ENCODE measurements at places on chromosomes 6 and 20.

DNA sequence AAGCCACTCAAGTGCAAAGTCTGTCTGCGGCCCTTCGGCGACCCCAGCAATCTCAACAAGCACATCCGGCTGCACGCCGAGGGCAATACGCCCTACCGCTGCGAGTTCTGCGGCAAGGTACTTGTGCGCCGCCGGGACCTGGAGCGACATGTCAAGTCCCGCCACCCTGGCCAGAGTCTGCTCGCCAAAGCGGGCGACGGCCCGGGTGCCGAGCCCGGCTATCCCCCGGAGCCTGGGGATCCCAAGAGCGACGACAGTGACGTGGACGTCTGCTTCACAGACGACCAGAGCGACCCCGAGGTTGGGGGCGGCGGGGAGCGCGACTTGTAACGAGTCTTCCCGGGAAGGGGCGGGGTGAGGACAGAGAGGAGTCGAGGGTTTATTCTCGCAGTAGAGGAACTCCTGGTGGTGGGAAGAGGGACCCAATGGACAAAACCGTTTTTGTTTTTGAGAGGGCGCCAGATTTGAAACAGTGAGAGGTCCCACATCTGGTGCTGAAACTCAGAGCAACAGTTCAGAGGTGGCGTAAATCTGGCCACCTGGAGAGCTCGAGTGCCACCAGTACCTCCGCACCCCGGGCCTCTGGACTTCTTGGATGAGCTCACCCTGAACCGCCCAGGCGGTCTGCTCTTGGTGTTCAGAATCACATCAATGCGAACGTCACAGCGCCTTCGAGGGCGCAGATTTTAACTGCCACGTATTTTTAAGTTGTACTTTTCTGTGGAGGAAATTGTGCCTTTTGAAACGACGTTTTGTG, 8.0 kb downstream of the PRDM13 start:
- DNase-seq = no peak

DNA sequence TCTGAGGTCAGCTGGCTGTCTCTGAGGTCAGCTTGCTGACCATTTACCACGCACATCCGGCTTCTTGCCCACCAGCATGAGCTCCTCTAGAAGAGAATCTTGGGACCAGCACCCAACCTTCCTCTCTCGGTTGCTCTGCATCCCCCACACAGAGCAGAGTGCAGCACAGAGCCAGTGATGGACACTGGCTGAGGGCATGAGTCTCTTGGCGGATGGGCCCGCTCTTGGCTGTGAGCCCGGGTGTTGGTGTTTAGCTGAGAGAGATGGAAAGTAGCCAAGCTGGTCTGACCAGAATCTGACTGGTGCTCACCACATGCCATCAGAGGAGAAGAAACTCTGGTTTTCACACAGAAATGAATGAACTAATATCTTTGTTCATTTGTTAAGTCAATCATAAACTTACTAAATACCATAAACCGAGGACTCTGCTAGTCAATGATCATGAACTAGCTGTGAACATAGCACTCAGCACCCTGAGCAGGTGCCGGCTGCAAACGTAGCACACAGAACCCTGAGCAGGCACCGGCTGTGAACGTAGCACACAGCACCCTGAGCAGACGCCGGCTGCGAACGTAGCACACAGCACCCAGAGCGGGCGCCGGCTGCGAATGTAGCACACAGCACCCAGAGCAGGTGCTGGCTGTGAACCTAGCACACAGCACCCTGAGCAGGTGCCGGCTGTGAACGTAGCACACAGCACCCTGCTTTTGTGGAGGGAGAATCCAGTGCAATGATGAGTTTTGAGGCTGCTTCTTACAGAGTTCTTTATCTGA, 10.4 kb upstream of the THBS2 start:
- peak; percentile 52 for DNase-seq

DNA sequence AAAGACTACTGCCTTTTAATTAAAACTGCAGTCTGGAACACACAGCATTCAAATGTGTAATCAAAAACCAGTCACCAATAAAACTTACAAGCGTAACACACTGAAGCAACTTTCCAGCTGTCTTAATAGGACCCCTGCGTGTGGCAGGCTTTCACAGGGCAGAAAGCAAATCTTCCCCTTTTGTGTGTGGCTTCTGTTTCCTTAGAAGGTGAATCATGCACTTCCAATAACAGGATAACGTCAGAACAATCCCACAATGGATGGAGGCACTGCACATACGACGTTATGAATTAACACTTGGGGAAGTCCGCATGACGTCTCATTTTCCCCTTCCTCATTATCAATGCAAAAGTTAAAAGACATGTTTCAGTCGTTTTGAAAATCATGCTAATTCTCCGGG, 44.8 kb downstream of the INSM1 start:
- DNase-seq = no peak

- DNase-seq = no peak
Measured at GRCh38 chr6:126076992-126077664, 90.8 kb downstream of the TRMT11 start.

DNA sequence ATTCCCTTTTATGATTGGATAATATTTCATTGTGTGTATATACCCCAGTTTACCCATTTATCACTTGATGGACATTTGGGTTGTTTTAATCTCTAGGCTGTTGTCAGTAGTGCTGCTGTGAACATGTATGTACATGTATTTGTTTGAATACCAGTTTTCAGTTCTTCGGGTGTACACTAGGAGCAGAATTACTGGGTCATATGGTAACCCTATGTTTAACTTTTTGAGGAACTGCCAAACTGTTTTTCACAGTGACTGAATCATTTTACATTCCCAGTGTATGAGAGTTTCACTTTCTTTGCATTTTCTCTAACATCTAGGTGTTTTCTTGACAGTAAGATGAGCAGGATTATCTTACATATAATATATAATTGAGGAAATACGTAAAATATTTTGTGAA, 44.7 kb upstream of the ADIG start:
- DNase-seq = no peak

GRCh38 chr20:49646528-49646927, 67.2 kb downstream of the B4GALT5 start:
- no peak for DNase-seq

DNA sequence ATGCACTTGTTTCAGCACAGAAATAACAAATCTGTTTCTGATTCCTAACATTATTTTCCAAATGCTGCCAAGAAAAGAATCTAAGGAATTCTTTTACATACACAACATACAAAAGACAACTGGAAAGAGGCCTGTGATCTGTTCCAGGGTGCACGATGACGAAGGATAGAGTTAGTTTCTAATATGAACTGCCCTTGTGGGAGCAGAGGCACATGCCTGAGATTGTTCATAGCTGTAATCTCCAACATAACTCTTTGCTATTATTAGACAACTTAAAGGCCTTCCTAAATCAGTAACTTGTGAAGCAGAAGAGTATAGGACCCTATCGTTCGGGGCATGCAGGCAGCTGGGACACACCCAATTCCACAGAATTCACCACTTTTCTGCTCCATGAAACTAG, 41.2 kb upstream of the NHSL1 start:
- DNase-seq = no peak

GRCh38 chr6:107679457-107679856, 144.7 kb downstream of the SCML4 start:
- DNase-seq = no peak

GRCh38 chr20:49319208-49319809, 41.5 kb upstream of the ZNFX1 start:
- no peak for DNase-seq

- no peak for DNase-seq
Measured at GRCh38 chr20:46243707-46244628, 64.3 kb downstream of the CDH22 start.

DNA sequence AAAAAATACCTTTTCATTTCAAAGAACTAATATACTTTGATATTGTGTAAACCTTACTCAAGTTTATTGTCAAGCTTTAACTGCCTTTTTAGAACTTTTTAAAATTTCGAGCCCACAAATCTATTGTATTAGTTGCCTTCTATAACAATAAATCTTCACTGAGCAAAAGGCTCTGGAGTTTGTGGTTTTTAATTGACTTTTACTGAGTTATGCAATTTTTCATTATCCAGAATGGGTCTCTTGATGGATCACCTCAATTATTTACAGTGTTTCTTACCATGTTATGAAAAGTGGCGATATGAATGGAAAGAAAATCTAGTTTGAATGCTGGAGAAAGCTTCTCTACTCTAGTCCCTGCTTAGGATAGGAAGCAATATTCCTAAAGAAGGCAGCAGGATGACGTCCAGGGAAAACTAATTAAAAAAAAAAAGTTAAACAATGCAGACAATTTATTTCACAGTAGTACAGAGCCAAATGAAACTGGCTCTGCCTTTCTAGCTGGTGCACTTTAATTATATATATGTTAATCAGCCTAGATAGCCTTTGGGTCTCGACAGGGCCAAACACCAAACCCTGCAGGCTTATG, 5.0 kb downstream of the ID4 start:
- no peak for DNase-seq

- no peak for DNase-seq
Measured at GRCh38 chr6:40611434-40611833, 24.3 kb upstream of the LRFN2 start.

DNA sequence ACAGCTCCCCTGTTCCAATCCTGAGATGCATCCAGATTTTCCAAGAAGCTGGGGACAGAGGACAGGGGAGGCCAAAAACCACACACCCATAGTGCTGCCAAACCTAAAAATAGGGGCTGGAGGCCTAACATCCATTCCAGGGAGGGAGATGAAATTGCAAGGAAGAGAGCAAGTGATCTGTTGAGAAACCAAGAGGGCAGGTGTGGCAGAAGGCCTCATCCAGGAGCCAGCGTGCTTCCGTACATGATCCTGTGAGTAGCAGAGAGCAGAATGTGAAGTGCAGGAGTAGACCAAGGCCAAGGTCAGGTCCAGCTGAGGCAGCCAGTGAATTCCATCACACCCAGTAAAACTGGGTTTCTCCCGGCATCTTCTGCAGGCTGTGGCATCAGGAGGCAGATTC, 167.7 kb upstream of the RIN2 start:
- no peak for DNase-seq

- no peak for DNase-seq
Measured at GRCh38 chr20:49559411-49560081, 8.4 kb downstream of the PTGIS start.

- DNase-seq = no peak
Measured at GRCh38 chr20:31838646-31839292, 6.6 kb downstream of the FOXS1 start.
